ENCODE measurements at places on chromosomes 2 and 18.
A peak's percentile ranks its signal among the peaks of the same experiment; 100 is the strongest.

- no peak for DNase-seq
Measured at GRCh38 chr2:7726989-7727388, 809.8 kb downstream of the RNF144A start.

DNA sequence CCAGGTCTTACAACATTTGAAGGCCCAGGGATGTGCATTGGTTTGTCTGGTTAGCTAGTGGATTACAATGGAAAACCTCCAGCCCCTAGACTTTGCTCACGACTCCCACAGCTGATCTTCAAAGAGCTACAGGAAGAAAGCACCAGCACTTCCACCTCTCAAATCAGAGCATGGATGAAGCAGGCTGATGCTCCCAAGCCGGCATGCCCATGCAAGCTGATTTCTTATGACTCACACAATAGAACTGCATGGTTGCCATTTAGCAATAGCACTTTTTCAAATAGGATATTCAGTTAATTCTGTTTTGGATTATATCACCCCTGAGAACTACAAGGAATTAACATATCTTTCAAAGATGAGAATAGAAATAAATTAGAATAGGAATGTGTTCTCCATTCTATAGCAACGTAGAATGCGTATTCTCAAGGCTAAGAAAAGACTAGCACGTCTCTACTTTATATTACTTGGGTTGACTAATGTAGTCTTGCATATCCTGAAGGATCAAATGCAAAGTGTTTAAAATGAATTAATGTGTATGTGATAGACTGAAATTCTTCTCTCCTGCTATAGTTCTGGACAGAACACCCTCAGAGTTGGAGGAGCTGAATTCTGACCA, 292.4 kb downstream of the TRIB2 start:
- no peak for DNase-seq

DNA sequence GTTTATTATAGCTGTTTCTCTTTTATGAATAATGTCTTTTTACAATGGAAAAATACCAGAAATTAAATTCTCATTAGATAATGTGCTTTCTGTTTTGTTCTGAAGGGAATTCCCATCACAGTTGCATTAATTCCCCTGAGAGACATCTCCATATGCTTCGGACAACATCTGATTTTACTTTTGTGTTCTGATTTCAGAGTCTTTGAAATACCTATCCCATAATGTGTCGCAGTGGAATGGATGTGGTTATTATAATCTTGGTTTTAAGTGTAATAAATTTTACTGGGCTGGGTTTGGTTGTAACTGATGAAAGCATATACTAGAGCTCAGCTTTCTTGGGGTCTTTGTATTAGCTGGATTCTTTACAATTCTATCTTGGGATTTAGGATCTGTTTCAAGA, 12.5 kb downstream of the SPTBN1 start:
- DNase-seq = no peak

DNA sequence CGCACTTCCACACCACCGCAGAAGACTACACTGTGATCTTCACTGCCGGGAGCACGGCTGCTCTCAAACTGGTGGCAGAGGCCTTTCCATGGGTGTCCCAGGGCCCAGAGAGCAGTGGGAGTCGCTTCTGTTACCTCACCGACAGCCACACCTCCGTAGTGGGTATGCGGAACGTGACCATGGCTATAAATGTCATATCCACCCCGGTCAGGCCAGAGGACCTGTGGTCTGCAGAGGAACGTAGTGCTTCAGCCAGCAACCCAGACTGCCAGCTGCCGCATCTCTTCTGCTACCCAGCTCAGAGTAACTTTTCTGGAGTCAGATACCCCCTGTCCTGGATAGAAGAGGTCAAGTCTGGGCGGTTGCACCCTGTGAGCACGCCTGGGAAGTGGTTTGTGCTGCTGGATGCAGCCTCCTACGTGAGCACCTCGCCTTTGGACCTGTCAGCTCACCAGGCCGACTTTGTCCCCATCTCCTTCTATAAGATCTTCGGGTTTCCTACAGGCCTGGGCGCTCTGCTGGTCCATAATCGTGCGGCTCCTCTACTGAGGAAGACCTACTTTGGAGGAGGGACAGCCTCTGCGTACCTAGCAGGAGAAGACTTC, 12.5 kb downstream of the MOCOS start:
- no peak for DNase-seq

- no peak for DNase-seq
Measured at GRCh38 chr2:215746226-215746886, 267.0 kb downstream of the MREG start.

GRCh38 chr2:165621086-165621560, 151.6 kb downstream of the CSRNP3 start:
- DNase-seq = no peak

DNA sequence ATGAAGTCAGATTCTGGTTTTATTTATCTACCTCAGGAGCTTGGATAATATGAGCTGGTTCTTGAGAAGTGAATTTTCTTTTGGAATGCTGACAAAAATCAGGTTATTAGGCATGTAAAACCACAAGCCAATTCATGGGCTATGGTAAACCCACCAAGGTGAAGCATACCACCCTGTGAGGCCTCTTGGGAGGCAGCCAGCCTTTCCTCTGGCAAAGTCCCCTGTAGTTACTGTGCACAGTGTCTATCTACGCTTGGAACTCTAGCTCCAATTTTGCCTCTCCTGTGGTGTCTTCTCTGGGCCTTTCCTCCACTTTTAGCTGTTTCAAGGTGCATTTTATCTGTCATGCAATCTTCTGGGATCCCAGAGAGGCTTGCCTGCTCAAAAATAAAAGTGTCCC, 242.7 kb upstream of the ZSWIM2 start:
- DNase-seq = no peak

GRCh38 chr2:1572638-1573037, 159.4 kb downstream of the TPO start:
- DNase-seq = no peak

- no peak for DNase-seq
Measured at GRCh38 chr2:184517402-184517801, 80.9 kb upstream of the ZNF804A start.

DNA sequence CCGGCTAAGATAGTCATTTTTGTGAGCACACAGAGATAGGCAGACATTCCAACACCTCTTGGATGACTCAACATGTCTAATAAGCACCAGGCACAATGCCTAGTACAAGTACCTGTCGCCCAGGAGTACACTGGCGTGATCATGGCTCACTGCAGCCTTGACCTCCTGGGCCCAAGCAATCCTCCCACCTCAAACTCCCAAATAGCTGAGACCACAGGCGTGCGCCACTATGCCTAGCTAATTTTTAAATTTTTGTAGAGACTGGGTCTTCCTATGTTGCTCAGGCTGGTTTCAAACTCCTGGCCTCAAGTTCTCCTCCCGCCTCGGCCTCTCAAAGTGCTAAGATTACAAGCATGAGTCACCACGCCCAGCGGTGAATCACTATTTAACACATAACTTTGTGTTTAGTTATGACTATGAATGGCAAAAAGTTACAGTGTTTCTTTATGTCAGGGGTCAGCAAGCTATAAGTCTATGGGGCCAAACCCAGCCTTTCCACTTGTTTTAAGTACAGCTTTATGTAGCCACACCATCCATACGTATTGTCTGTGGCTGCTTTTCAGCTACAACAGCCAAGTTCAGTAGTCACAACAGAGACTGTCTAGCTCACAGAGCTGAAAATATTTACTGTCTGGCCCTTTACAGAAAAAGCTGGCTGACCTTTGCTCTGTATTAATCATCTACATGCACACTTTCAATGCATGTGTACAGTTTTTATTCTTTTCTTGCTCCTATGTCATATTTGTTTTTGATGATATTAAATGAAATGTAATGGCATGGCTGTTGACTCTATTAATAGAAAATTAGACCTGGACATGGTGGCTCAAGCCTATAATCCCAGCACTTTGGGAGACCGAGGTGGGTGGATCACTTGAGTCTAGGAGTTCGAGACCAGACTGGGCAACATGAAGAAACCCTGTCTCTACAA, 18.7 kb downstream of the ORC2 start:
- peak; percentile 28 for DNase-seq

GRCh38 chr2:98378901-98379300, 32.6 kb downstream of the CNGA3 start:
- no peak for DNase-seq

GRCh38 chr2:95001051-95001562, 24.4 kb upstream of the MAL start:
- no peak for DNase-seq

Data from stimulated activated CD4-positive, alpha-beta T cell treated with anti-CD3 and anti-CD28 coated beads, TNF-alpha, amount 100 ng/mL, for 1 hour (primary cell).